ENCODE measurements at places on chromosomes 4 and X.

DNA sequence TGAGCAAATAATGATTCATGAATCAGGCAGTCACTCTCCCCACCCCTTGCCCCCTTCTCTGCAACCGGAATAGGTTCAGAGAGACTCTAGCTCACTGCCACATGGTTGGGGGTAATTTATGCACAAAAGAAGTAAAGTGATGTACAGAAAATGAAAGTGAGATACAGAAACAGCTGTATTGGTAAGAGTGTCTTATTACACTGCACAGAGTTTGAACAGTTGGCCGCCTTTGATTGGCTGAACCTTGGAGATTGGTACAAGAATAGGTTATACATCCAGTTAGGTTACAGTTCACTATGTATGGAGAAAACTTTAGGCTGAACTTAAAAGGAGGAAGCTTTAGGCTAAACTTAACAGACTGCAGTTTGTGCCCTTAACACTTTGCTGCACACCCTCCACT lies 34.6 kb upstream of the DIAPH2 start:
- DNase-seq, result no peak

DNA sequence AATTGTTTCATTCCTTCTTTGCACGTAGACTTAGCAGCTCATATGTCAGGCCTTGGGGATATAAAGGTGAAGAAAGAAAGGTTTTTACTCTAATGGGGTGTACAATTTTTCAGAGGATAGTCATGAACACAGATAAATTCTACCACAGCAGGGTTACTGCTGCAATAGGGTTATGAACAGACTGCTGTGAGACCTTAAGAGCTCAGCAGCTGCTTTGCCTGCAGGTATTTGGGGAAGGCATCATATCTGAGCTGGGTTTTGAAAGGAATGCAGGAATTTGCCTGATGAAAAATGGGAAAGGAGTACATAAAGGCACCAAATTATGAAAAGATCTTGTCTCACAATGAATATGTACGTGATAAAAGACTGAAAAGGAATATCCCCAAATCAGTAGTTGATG lies 128.9 kb downstream of the CEP135 start:
- DNase-seq, result no peak

DNA sequence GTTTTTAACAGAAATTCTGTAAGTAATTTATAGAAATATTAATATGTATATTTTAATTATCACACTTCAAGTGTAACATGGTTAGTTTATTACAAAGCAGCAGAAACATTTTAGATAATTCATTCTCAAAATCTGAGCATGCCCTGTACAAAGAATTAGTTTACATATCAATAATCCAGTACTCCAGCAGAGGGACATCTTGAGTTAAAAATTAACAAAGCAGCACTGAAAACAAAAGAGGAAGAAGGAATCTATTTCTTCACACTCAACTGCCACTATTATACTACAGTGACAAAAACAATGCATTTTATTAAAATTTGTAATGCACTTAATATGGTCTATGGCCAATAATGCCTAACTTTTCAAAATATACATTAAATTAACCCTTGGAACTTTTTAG lies 179.1 kb upstream of the KLHL4 start:
- DNase-seq, result peak; percentile 2

- DNase-seq, result no peak
Measured at GRCh38 chrX:16464369-16464768, 185.6 kb upstream of the S100G start.

DNA sequence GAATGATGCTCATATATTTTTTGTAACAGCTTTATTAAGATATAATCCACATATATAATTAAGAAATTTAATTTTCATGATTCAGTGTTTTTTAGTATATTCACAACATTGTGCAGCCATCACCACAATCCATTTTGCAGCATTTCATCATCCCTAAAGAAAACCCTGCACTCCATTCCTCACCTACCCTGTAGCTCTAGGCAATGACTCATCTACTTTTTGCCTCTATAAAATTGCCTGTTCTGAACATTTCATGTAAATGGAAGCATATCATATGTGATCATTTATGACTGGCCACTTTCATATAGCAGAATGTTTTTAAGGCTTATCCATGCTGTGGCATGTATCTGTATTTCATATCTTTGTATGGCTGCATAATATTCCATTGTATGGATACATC lies 339.9 kb downstream of the MAPK10 start:
- no peak for DNase-seq

Data from SHP77 (cell line).